ENCODE measurements at places on chromosomes 13 and 19. TPM values are rescaled to one million over a fixed set of nuclear protein-coding genes. Genes with fewer than 3 reads are reported as not detected.

- H3K4me1 ChIP-seq = peaks cover 7% of the 10 kb centered on the region
- no peaks in the 10 kb centered on the region for H3K36me3 ChIP-seq
- no peaks in the 10 kb centered on the region for H3K27me3 ChIP-seq
- DNase-seq = peak; percentile 45
Measured at GRCh38 chr13:48278806-48279205, 24.7 kb upstream of the RB1 start.

The OSCAR gene
- total RNA-seq = 0.61 TPM

DNA sequence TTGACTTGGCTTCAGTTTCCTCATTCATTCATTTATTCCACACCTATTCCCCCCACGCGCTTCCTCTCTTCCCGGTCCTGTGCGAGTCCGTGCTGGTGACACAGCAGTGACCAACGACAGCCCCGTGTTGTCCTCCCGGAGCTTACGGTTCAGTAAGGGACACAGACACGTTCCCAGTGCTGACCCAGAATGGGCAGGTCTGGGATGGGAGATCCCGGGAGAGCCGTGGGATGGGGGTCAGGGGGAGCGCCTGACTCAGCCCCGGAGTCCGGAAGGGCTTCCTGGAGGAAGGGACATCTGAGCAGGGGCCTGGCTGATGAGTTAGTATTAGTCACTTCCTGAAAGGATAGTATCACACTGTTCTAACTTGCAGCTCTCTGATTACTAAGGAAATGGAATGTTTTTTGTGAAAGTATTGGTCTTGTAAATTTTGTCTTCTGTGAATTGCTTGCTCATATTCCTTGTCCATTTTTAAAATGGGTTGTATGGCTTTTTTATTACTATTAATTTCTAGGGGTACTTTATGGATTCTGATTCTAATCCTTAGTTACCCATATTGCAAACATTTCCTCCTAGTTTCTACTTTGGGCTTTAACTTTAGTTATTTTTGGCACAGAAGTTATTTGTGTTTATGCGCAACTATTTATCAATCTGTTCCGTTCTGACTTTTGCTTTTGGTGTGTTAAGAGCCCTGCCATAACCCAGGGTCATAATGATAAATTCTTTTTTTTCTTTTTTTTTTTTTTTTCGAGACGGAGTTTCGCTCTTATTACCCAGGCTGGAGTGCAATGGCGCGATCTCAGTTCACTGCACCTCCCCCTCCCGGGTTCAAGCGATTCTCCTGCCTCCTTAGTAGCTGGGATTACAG lies 708 bp upstream of the ERCC1 start:
- peaks cover 15% of the 10 kb centered on the region for H3K36me3 ChIP-seq
- peaks cover 16% of the 10 kb centered on the region for H3K4me1 ChIP-seq
- peak overlapping the region; percentile 89 for H3K27ac ChIP-seq

The SIAH3 gene
- total RNA-seq = 4.6 TPM

DNA sequence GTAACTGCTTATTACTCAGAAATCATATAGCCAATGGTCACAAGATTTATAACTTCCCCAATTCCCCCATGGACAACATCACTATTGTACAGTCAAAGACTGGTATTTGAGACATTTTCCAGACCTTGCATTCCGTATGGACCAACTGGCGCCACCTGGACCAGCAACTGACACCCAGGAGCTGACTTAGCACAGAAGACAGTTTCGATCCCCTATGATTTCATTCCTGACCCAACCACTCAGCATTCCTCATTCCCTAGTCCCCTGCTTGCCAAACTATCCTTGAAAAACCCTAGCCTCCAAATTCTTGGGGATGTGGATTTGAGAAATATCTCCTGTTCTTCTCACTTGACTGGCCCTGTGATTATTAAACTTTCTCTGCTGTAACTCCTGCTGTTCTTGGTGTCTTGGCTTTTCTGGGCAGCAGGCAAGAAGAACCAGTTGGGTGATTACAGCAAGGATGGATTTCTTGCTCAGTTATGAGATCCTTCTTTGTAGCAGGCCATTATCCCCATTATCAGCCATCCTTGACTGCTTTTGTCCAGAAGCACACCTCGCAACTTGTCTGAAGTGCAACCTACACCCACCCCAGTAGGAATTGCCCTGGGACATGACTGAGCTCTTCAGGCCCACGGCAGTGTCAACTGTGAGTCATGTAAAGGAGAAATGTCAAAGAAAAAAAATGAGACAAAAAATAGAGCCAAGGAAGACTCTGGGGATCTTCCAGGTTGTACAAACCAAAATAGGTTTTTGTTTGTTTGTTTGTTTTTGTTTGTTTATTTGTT lies 13.7 kb upstream of the MAP3K10 start:
- H3K36me3 ChIP-seq = no peaks in the 10 kb centered on the region
- no peak overlapping the region for H3K4me3 ChIP-seq
- DNase-seq = no peak
- no peaks in the 10 kb centered on the region for H3K27me3 ChIP-seq
- no peaks in the 10 kb centered on the region for H3K4me1 ChIP-seq
- no peak overlapping the region for H3K27ac ChIP-seq

DNA sequence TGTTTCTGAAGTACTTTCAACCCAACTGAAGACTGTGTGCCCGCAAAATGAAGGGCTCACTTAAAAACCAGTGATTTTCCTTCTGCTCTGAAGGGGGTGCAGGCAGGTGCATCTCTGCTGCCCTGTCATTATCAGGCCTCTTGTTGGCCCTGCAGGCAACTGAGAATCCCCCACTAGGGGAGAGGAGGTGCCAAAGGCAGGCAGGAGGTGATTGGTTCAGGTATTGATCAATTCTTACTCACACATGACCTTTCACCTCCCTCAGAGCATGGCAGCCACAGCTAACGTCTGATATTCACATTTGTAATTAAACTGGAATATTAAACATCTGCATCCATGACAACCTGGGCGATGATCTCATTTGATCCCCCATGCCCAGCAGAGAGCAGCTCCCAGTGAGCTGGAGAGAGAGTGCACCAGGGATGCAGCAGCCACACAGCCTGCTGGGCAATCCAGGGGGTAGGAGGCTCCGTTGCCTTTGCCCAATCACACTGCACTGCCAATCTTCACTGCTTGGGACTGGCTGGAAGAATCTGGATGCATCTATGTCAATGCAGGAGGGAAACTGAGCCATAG lies 267.9 kb upstream of the TSHZ3 start:
- H3K27me3 ChIP-seq = no peaks in the 10 kb centered on the region
- no peak for DNase-seq
- H3K27ac ChIP-seq = no peak overlapping the region
- H3K36me3 ChIP-seq = no peaks in the 10 kb centered on the region
- H3K4me3 ChIP-seq = no peak overlapping the region

- H3K4me1 ChIP-seq = no peaks in the 10 kb centered on the region
- H3K27ac ChIP-seq = no peak overlapping the region
- no peaks in the 10 kb centered on the region for H3K36me3 ChIP-seq
- DNase-seq = no peak
Measured at GRCh38 chr13:111909971-111910671, 156.8 kb upstream of the SOX1 start.

- DNase-seq = no peak
- H3K36me3 ChIP-seq = no peaks in the 10 kb centered on the region
- H3K4me1 ChIP-seq = no peaks in the 10 kb centered on the region
- no peak overlapping the region for H3K27ac ChIP-seq
- H3K27me3 ChIP-seq = no peaks in the 10 kb centered on the region
- H3K4me3 ChIP-seq = no peak overlapping the region
Measured at GRCh38 chr19:17835182-17836006, 12.4 kb downstream of the JAK3 start.

- peaks cover 13% of the 10 kb centered on the region for H3K4me1 ChIP-seq
- H3K27ac ChIP-seq = no peak overlapping the region
- no peak for DNase-seq
- H3K4me3 ChIP-seq = no peak overlapping the region
- H3K36me3 ChIP-seq = no peaks in the 10 kb centered on the region
Measured at GRCh38 chr13:73967397-73968165, 166.6 kb downstream of the KLF12 start.

The AMER2 gene
- total RNA-seq = 49.7 TPM

All from A673 (cell line).